ENCODE measurements at places on chromosomes 12 and 14. TPM values are rescaled to one million over a fixed set of nuclear protein-coding genes. Genes with fewer than 3 reads are reported as not detected.

The FBXL14 gene
- 5.2 TPM for total RNA-seq

The SALL2 gene
- 5.2 TPM for total RNA-seq

The MUCL1 gene
- total RNA-seq, result not detected

The SERPINA9 gene
- not detected for total RNA-seq

The TTC7B gene
- total RNA-seq, result 5.7 TPM

The ERBB3 gene
- 154 TPM for total RNA-seq

The KRT78 gene
- not detected for total RNA-seq

The FERMT2 gene
- total RNA-seq, result 98.6 TPM

The REP15 gene
- total RNA-seq, result 1.0 TPM

The CLEC4E gene
- not detected for total RNA-seq

The USP44 gene
- total RNA-seq, result 1.0 TPM

The KRT72 gene
- total RNA-seq, result not detected

The OR4Q2 gene
- total RNA-seq, result not detected

The SLC10A1 gene
- total RNA-seq, result not detected

The PRB2 gene
- total RNA-seq, result not detected

The PDE3A gene
- 18.3 TPM for total RNA-seq

The HVCN1 gene
- total RNA-seq, result 5.2 TPM
